ENCODE measurements at places on chromosomes 7 and 10. TPM values are rescaled to one million over a fixed set of nuclear protein-coding genes. Genes with fewer than 3 reads are reported as not detected.

The PDE6C gene
- polyA plus RNA-seq: 0.15 TPM

The CYP3A7 gene
- polyA plus RNA-seq: 311 TPM

The BICC1 gene
- 5.8 TPM for polyA plus RNA-seq

The LRRC4 gene
- 3.5 TPM for polyA plus RNA-seq

The GIMAP2 gene
- polyA plus RNA-seq: 0.23 TPM

The EPHA1 gene
- polyA plus RNA-seq: 36.7 TPM

The HECW1 gene
- polyA plus RNA-seq: 4.0 TPM

The PILRB gene
- polyA plus RNA-seq: 37.4 TPM

The HOXA2 gene
- polyA plus RNA-seq: 0.07 TPM

The SFR1 gene
- polyA plus RNA-seq: 7.1 TPM

The AKR1C3 gene
- polyA plus RNA-seq: 54.6 TPM

The GRB10 gene
- 53.4 TPM for polyA plus RNA-seq

The SYCE1 gene
- polyA plus RNA-seq: 0.33 TPM

The GPER1 gene
- 9.1 TPM for polyA plus RNA-seq

The SPDYE5 gene
- polyA plus RNA-seq: 1.5 TPM

The TCERG1L gene
- polyA plus RNA-seq: 0.73 TPM

The PILRA gene
- polyA plus RNA-seq: 1.1 TPM

The ZNF365 gene
- 0.28 TPM for polyA plus RNA-seq

The DENND2A gene
- 8.8 TPM for polyA plus RNA-seq

The PTPRE gene
- 3.2 TPM for polyA plus RNA-seq

The HOXA5 gene
- polyA plus RNA-seq: 0.41 TPM

The JAKMIP3 gene
- 0.56 TPM for polyA plus RNA-seq

The ALOX5 gene
- 4.4 TPM for polyA plus RNA-seq

The COL17A1 gene
- 3.3 TPM for polyA plus RNA-seq

The HOXA6 gene
- polyA plus RNA-seq: 0.16 TPM

The CH25H gene
- polyA plus RNA-seq: 3.8 TPM

The CWF19L1 gene
- 12.2 TPM for polyA plus RNA-seq

The SLC16A9 gene
- polyA plus RNA-seq: 2.0 TPM

The WNT8B gene
- not detected for polyA plus RNA-seq

The INHBA gene
- polyA plus RNA-seq: 9.4 TPM

The ANKRD30A gene
- not detected for polyA plus RNA-seq

The CLDN4 gene
- polyA plus RNA-seq: 909 TPM
